Subcutaneous adipose tissue (tissue), 4 donors: ENCODE measurements at places on chromosomes 1 and 21. TPM values are rescaled to one million over a fixed set of nuclear protein-coding genes. Genes with fewer than 3 reads are reported as not detected.

Gene ZNF593OS
- total RNA-seq, result not detected

Gene UCK2
- 9.0 TPM for total RNA-seq

Gene TEDDM1
- total RNA-seq, result not detected

Gene GBP7
- total RNA-seq, result not detected

Gene PUSL1
- total RNA-seq, result 11.7 TPM

Gene AGMAT
- 0.68 TPM for total RNA-seq

Gene HES2
- 0.19 TPM for total RNA-seq
